ENCODE measurements at places on chromosomes 13 and 19. TPM values are rescaled to one million over a fixed set of nuclear protein-coding genes. Genes with fewer than 3 reads are reported as not detected.

DNA sequence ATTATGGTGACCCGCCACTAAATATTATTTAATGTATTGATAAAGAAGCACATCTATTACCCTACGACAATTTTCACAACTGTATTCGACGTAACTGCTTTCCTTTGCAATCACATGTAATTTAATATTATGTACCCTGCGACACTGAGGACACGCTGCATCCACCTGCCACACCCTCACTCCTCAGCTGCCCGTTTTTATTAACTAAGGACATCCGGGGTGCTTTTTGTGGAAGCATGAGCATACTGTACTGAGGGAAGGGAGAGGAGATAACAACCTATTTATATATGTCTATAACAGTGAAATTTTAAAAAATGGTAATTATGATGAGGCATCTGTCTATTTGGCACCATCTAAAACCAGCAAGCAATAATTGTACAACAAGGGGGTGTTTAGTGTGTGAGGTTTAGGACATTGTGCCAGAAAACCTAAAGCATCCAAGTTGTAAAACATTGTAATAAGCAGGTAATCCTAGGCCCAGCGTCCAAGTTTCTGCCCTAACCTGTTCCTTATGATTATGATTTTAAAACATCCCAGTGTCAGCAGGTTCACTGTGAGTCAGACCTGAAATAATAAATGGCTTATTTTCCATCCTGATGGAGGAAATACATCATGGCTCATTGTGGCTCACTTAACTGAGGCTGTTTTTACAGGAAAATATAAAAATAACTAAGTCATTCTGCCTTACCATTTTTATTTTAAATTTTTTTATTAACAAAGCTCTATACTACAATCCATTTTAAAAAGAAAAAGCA lies 56.3 kb downstream of the FOXO1 start:
- no peak for DNase-seq

GRCh38 chr13:114145722-114146121 lies 13.3 kb upstream of the RASA3 start:
- DNase-seq, result no peak

DNA sequence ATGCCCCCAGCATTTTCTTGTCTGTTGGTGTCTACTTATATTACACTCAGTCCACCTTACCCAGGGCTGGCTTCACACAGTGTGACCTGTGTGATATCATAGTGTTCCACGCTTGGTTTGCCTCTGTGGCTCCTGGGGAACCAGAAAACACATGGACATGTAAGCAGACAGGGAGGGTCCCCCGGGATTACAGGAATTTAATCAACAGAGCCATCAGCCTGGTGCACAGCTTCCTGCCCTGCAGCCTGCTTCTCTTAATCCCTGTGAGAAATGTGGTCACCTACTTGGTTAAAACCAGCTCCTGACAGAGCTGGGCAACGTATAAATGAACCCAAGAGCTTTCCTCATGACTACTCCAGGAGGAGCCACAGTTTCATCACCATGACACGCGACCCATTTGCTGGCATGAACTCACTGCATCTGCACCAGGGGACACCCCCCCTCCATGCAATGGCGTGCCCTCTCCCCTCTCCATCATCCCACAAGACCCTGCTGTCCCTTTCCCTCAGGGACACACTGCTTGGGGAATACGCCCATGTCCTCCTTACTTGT lies 152.1 kb downstream of the UQCRFS1 start:
- no peak for DNase-seq

GRCh38 chr13:48275507-48275906 lies 28.0 kb upstream of the RB1 start:
- no peak for DNase-seq

DNA sequence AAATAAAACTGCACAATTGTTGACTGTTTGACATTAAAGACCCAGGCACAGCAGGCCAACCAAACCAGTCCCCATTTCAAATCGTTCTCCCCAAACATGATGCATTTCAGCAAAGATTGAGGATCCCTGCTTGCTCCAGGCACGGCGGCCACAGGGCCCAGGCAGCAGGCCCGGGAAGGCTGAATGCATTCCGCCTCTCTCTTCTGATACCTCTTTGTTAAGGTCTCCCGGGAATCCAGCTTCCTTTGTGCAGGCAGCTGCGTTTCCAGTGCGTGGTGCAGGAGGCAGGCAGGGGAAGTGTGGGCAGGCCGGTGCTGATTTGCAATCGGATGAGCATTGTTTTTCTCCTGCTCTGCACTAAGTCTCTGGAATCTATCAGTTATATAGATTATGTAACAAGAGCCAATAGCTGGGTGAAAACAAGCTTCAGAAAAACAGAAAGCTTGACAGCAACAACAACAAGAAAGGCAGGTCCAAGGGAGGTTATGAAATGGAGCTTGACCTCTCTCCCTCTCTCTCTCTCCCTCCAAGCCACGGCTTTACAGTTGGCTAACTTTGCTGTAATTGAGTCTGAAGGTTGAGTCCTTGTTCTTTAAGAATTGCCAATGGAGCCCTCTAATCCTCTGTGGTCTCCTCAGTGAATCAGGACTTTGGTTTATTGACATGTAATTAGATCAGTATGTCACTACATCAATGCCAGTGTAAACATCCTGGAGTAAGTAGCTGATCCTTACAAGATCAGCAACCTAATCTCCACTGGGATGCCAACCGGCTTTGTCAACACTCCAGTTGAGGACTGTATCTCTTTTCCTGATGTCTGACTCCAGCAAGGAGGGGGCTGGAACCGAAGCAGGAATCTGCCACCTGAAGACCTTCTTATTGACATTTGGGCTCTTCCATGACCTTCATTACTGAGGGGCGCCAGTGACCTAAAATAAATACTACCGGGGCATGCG lies 338.0 kb downstream of the TEX29 start:
- DNase-seq, result peak; percentile 8

DNA sequence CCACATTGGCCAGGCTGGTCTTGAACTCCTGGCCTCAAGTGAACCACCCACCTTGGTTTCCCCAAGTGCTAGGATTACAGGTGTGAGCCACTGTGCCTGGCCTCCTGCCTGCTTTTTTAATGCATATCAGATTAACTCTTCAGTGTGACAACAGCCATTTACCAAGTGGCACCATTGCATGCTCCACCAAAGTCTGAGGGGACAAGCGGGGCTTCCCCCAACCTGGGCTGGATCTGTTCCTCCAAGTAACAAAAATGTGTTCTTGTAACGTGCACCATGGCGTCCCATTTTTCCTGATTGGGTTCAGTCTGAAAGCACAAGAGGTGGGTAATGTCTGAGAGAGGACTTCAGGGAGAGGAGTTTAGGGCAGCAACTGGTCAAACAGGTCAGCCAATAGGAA lies 77.8 kb downstream of the TEX29 start:
- DNase-seq, result no peak

- DNase-seq, result no peak
These were observed 2.7 kb downstream of the GSK3A start for GRCh38 chr19:42239544-42240220.

GRCh38 chr19:48578891-48579290 lies 26.9 kb downstream of the SULT2B1 start:
- DNase-seq, result no peak

- no peak for DNase-seq
These were observed 1694.8 kb downstream of the PCDH9 start for GRCh38 chr13:65535370-65535769.

DNA sequence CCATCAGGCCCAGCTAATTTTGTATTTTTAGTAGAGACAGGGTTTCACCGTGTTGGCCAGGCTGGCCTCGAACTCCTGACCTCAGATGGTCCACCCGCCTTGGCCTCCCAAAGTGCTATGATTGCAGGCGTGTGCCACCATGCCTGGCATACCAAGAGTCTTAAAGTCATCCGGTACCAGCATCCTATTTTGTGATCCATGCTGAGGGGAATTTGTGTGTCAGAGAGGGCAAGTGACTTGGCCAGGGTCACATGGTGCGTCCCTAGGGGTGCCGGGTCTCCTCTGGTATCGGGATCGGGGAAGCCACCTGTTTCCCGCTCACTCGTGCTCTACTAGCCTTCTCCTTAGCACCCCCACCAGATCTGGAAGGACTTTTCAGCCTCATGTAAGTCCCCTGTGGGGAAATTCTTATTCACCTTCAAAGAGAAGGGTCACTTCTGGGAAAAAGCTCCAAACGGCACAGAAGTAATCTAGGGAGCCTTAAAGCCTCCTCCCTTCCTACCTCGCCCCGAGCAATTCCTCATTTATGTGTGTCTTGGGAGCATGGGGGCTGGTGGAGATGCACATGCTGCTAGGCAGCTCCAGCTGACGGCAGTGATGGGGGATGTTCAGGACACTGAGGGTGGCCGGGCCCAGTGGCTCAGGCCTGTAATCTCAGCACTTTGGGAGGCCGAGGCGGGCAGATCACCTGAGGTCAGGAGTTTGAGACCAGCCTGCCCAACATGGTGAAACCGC lies 6.1 kb upstream of the ANKLE1 start:
- DNase-seq, result no peak

GRCh38 chr13:41427666-41428065 lies 29.7 kb upstream of the RGCC start:
- no peak for DNase-seq

- DNase-seq, result no peak
These were observed 5.9 kb upstream of the HOMER3 start for GRCh38 chr19:18946918-18947317.

- peak; percentile 85 for DNase-seq
These were observed at the start of gene ZBTB7A for GRCh38 chr19:4066682-4067395. TSS of gene ZBTB7A (minus strand) at chr19:4066899. CDS start at chr19:4055232, 11,667 bp downstream.

DNA sequence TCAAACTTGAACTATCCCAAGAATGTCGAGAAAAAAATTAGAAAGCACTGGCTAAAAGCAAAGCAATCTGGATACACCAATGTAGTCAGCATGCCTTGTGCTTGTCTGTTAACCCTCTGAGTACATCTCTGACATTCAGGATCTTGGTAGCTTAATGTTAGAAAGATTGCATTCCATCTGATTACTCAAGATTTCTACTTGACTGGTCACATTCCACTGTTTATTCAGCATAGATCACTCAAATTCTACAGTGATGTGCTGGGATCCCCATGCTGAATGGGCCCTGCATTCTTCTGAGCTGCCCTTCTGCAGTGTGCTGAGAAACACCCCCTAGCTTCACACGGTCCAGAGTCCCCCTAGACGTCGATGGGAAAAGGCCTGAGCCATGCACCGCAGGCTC lies 295.4 kb upstream of the MAB21L1 start:
- DNase-seq, result peak; percentile 15

GRCh38 chr19:29449371-29449770 lies 76.4 kb upstream of the VSTM2B start:
- no peak for DNase-seq

Gene FLT3
- 1.0 TPM for total RNA-seq

Gene SULT2A1
- not detected for total RNA-seq

Gene MEIS3
- 2.9 TPM for total RNA-seq

Gene FUT3
- not detected for total RNA-seq

Measured in Daoy (cell line).